Stimulated activated CD8-positive, alpha-beta memory T cell treated with anti-CD3 and anti-CD28 coated beads, Interleukin-7, amount 100 ng/mL, for 1 hour (primary cell): ENCODE measurements at places on chromosomes 7 and 10.

DNA sequence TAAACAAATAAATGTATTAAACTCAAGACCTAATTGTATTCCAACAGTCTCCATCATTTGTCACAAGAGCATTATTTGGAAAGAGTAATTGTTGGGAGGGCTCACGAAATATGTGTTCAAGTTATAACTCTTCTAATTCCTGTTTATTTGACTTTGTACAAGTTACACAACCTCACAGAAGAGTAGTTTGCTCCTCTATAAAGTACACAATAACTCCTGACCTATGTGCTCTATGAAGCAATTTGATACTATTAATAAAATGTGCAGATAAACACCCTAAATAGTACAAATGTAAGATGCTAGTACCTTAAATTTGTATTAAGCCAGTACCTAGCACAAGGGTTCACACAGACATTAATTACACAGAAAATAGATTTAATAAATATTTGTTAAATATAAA lies 285.8 kb downstream of the LRRTM3 start:
- no peak for DNase-seq

GRCh38 chr10:130479146-130479545 lies 343.0 kb downstream of the GLRX3 start:
- DNase-seq, result no peak

DNA sequence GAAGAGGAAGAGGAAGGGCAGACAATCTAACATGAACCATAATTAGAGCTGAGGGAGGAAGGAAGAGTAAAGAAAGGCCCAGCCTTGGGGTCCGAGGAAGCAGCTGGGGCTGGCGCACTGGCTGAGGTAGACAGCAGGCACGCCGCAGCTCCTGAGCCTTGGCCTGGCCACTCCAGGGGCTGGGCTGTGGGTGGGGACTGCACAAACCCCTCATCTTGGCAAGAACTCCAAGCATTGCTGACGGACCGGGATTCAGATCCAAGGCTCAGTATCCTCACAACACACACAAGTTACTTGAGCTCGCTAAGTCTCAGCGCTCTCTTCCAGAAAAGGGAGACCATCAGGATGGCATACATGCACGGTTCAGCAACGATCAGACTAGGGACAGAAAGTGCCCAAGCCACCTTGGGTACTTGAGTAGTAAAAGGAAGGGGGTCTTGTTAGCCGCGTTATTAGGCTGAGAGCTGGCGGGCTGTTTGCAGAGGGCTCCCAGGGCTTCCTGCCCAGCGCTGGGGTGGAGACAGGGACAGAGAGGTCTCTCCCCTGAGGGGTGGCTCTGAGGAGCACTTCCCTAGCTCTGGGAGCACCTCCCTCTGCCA lies 4.5 kb downstream of the TNS3 start:
- DNase-seq, result no peak

- no peak for DNase-seq
Measured at GRCh38 chr7:14457568-14458453, 444.7 kb downstream of the DGKB start.

GRCh38 chr10:113858541-113858940 lies 4.1 kb downstream of the NHLRC2 start:
- DNase-seq, result no peak

GRCh38 chr10:72308320-72308987 lies 34.7 kb downstream of the DDIT4 start:
- no peak for DNase-seq

GRCh38 chr10:119284679-119285096 lies 77.3 kb downstream of the GRK5 start:
- no peak for DNase-seq
